ENCODE measurements at places on chromosomes 16 and 17. TPM values are rescaled to one million over a fixed set of nuclear protein-coding genes. Genes with fewer than 3 reads are reported as not detected.

MT1G gene
- polyA plus RNA-seq = not detected

- H3K36me3 ChIP-seq = no peaks in the 10 kb centered on the region
- DNase-seq = no peak
- no peaks in the 10 kb centered on the region for H3K4me1 ChIP-seq
- H3K4me3 ChIP-seq = no peak overlapping the region
- H3K27ac ChIP-seq = no peak overlapping the region
Measured at GRCh38 chr16:75181630-75182029, 25.3 kb downstream of the CTRB2 start.

DNA sequence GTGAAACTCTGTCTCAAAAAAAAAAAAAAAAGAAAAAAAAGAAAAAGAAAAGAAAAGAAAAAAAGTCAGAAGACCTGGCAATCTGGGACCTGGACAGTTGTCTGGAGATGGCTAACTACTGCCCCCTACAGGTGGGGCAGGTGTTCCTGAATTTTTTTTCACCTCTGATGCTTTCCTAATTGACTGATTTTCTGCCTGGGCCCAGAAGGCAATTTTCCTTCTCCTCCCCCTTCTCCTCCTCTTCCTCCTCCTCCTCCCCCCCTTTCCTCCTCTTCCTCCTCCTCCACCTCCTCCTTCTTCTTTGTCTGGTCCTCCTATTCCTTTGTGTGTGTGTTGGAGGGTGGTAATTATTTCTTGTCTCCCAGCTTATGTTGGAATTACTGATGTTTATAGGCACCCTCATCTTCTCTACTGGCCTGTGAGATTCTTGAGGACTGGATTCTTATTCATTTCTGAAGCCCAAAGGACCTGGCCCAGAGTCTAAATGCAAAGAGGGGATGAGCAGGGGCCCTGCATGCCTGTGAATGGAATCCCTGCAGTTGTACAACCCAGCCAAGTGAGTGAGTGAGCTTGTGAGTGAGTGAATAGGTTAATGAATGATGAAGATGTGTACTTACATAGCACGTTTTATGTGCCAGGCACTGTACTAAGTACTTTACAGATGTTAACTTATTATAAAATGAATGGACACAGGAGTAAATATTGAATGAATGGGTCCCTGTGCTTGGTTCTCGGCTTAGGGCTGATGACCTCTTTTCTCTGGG is 26.9 kb downstream of the IRX5 start:
- no peaks in the 10 kb centered on the region for H3K4me1 ChIP-seq
- H3K4me3 ChIP-seq = no peak overlapping the region
- peaks cover 2% of the 10 kb centered on the region for H3K27me3 ChIP-seq
- no peaks in the 10 kb centered on the region for H3K36me3 ChIP-seq
- no peak overlapping the region for H3K27ac ChIP-seq
- no peak for DNase-seq

DNA sequence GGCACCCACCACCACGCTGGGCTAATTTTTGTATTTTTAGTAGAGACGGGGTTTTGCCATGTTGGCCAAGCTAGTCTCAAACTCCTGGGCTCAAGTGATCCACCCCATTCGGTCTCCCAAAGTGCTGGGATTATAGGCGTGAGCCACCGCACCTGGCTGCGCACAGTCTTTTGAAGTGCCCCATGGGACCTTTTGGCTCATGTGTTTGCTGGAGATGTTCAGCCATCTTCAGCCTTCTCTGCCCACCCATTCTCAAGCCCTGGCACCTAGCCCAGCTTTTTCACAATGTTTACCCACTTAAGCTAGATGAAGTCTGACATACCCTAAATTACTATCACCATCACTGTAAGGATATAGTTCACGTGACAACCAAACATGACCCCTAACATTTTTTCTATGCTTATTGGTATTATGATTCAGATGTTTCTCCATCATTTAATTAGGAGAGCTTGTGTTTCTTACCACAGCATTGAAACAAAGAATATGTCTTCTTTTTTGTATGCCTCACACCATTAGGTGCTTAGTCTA is 32.3 kb downstream of the PECAM1 start:
- peaks cover 45% of the 10 kb centered on the region for H3K36me3 ChIP-seq
- H3K4me1 ChIP-seq = peaks cover 9% of the 10 kb centered on the region
- peaks cover 7% of the 10 kb centered on the region for H3K27me3 ChIP-seq
- H3K4me3 ChIP-seq = no peak overlapping the region

GRCh38 chr17:74372426-74372825 is 5.1 kb downstream of the GPR142 start:
- DNase-seq = no peak
- peaks cover 15% of the 10 kb centered on the region for H3K4me1 ChIP-seq
- no peaks in the 10 kb centered on the region for H3K36me3 ChIP-seq
- H3K27ac ChIP-seq = no peak overlapping the region

CLEC19A gene
- polyA plus RNA-seq = not detected

DNA sequence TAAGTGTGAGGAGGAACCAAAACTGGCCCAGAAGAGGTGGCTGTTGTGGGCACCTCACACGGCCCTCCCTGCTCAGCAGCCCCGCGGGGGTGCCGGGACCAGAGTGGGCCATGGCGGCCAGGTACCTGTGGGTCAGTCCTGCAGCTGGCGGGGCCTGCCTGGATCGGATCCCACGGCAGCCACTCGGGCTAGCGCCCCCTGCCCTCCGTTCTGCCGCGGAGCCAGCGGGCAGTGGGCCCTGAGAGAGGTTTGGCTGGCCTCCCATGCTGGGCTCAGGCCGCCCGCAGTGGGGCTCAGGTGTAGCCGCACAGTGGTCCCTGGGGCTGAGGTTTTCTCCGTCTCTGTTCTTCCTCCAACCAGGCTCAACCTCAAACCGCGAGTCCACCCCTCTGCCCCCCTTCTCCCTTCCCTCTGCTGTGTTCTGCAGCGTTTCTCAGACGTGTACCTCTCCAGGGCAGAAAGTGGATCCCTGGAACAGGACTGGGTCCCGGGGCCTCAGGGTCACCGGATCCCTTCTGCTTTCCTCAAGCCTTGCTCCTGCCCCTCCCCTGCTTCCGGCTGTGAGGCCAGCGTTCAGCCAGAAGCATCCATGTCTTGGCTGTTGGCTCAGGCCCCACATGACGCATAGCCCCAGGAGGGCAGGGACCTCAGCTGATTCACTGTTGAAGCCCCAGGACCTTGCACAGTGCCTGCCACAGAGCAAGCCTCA is 28.6 kb upstream of the ITGA3 start:
- H3K4me3 ChIP-seq = no peak overlapping the region
- H3K36me3 ChIP-seq = no peaks in the 10 kb centered on the region
- peaks cover 4% of the 10 kb centered on the region for H3K27me3 ChIP-seq
- H3K27ac ChIP-seq = no peak overlapping the region
- no peak for DNase-seq

AATF gene
- polyA plus RNA-seq = 61.0 TPM

SLC5A2 gene
- polyA plus RNA-seq = 0.72 TPM

GRCh38 chr16:59719121-59719520 is 985.0 kb upstream of the GOT2 start:
- H3K27me3 ChIP-seq = no peaks in the 10 kb centered on the region
- H3K27ac ChIP-seq = no peak overlapping the region
- H3K4me3 ChIP-seq = no peak overlapping the region
- DNase-seq = no peak

CORO1A gene
- 1,282 TPM for polyA plus RNA-seq

- DNase-seq = no peak
- no peak overlapping the region for H3K27ac ChIP-seq
- H3K36me3 ChIP-seq = no peaks in the 10 kb centered on the region
- H3K4me3 ChIP-seq = no peak overlapping the region
Measured at GRCh38 chr17:76458580-76459490, 5.9 kb upstream of the UBE2O start.

PYY gene
- not detected for polyA plus RNA-seq

SOST gene
- 0.10 TPM for polyA plus RNA-seq

GRCh38 chr17:67068999-67069398 is 24.6 kb downstream of the CACNG1 start:
- H3K4me3 ChIP-seq = no peak overlapping the region
- peaks cover 3% of the 10 kb centered on the region for H3K27me3 ChIP-seq
- H3K36me3 ChIP-seq = no peaks in the 10 kb centered on the region

DNA sequence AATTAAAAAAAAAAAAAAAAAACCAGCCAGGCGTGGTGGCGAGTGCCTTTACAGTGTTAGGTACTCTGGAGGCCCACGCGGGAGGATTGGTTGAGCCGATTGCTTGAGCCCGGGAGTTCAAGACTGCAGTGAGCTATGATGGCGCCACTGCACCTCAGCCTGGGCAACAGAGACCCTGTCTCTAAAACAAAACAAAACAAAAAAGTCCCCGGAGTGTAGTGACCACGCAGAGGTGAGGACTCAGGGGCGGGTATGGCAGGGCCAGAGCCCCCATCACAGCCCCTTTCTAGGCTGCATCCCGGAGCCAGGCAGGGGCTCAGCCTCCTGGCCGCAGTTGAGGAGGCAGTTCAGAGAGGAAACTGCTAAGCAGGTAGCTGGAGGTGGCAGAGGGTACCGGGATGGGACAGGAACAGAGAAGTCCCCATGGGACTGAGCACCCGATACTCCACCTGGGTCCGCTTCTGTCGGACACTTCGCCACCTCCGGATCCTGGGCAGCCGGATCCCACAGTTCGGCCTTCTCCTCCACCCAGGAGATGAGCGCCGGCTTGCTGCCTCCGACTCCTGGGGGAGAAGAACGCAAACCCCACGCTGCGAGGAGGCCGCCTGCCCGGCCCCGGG is 800 bp downstream of the ZNF747 start:
- no peaks in the 10 kb centered on the region for H3K36me3 ChIP-seq
- H3K27me3 ChIP-seq = peaks cover 3% of the 10 kb centered on the region
- peak overlapping the region; percentile 64 for H3K27ac ChIP-seq
- peak overlapping the region; percentile 92 for H3K4me3 ChIP-seq

DNA sequence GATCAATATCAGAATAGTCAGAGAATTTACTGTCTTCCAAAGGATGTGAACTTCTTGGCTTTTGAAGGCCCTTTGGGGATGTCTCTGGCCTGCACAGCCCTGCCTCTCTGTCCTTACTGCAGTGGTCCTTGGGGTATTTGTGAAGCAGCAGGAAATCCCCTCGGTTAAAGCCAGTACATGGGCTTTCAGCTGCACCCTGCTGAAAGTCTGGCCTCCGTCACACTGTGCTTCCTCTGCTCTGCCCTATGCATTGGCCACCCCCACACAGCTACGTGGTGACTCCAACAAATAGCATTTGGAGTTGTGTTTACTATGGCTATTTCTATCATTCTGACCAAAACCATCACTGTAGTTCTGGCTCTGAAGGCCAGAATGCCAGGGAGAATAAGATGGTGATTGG is 21.2 kb downstream of the SYCE1L start:
- no peak overlapping the region for H3K4me3 ChIP-seq
- H3K4me1 ChIP-seq = no peaks in the 10 kb centered on the region
- H3K27ac ChIP-seq = no peak overlapping the region
- peaks cover 2% of the 10 kb centered on the region for H3K27me3 ChIP-seq

DNA sequence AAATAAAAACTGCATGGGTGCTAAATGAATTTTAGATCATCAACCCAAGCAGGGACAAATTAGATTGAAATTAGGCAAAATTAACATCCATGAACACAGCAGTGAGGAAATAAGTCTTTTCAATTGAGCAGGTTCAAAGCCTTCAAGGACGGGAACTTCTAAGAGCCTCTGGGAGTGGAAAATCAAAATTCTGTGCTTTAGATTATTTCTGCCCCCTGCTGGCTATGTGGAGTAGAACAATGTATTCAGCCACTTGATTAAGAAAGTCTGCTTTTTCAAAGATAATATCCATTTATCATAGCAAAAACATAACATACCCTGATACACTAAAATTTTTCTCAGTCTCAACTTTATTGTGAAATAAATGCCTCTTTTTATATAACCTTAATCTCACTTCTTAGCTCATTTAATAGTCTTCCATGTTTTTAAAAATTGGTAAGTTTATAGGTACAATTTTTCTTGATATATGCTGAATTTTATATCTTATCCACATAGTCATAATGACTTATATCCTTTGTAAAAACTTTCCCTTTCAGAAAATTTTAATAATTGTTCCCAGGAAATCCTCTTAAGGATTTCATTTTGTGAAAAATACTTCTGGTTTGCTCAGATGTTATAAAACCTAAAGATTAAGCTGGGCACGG is 28.1 kb upstream of the NOL11 start:
- H3K27me3 ChIP-seq = peaks cover 6% of the 10 kb centered on the region
- peak; percentile 56 for DNase-seq
- no peak overlapping the region for H3K27ac ChIP-seq
- peaks cover 4% of the 10 kb centered on the region for H3K4me1 ChIP-seq

SLC52A1 gene
- polyA plus RNA-seq = not detected

PIRT gene
- polyA plus RNA-seq = not detected

KRTAP4-6 gene
- polyA plus RNA-seq = not detected

- H3K36me3 ChIP-seq = peaks cover 14% of the 10 kb centered on the region
- no peaks in the 10 kb centered on the region for H3K4me1 ChIP-seq
- no peak overlapping the region for H3K4me3 ChIP-seq
- DNase-seq = peak; percentile 18
Measured at GRCh38 chr16:74309789-74310781, 13.5 kb downstream of the PSMD7 start.

SLFN11 gene
- 12.6 TPM for polyA plus RNA-seq

GRCh38 chr17:47975189-47975822 is 4.4 kb downstream of the CDK5RAP3 start:
- no peak overlapping the region for H3K27ac ChIP-seq
- peaks cover 21% of the 10 kb centered on the region for H3K4me1 ChIP-seq
- peaks cover 25% of the 10 kb centered on the region for H3K36me3 ChIP-seq
- peaks cover 5% of the 10 kb centered on the region for H3K27me3 ChIP-seq
- DNase-seq = no peak

GRCh38 chr17:15290605-15291004 is 25.5 kb upstream of the PMP22 start:
- H3K4me1 ChIP-seq = no peaks in the 10 kb centered on the region
- H3K36me3 ChIP-seq = no peaks in the 10 kb centered on the region
- no peak for DNase-seq
- H3K4me3 ChIP-seq = no peak overlapping the region
- H3K27me3 ChIP-seq = peaks cover 14% of the 10 kb centered on the region

- no peak overlapping the region for H3K4me3 ChIP-seq
- H3K4me1 ChIP-seq = no peaks in the 10 kb centered on the region
- H3K27ac ChIP-seq = no peak overlapping the region
- no peaks in the 10 kb centered on the region for H3K27me3 ChIP-seq
- DNase-seq = no peak
Measured at GRCh38 chr17:75913537-75914210, 9.0 kb upstream of the MRPL38 start.

DNA sequence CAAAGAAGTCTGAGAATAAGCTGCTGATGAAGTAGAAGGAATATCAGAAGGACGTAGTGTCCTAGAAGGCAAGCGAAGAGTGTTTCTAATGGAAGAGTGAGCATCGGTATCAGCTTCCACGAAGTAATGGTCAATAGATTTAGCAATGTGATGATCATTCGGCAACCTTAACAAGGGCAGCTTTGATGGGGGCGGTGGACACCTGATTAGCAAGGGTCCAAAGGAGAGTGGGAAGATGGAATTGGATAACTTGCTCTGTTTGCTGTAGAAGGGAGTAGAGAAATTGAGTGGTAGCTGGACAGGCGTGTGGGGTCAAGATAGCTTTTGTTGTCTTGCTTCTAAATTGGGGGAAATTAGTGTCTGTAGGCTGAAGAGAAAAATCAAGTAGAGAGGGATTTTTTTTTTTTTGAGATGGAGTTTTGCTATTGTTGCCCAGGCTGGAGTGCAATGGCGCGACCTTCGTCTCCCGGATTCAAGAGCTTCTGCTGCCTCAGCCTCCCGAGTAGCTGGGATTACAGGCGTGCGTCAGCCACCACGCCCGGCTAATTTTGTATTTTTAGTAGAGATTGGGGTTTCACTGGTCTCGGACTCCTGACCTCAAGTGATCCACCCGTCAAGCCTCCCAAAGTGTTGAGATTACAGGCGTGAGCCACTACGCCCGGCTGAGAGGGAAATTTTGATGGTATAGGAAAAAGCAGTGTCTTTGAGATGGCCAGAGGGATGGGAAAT is 13.9 kb upstream of the HES7 start:
- no peak for DNase-seq
- no peak overlapping the region for H3K27ac ChIP-seq
- no peaks in the 10 kb centered on the region for H3K36me3 ChIP-seq
- H3K27me3 ChIP-seq = peaks cover 22% of the 10 kb centered on the region
- H3K4me1 ChIP-seq = no peaks in the 10 kb centered on the region

TBC1D28 gene
- not detected for polyA plus RNA-seq

Measured in immature natural killer cell (primary cell).